ENCODE measurements at places on chromosomes 2 and 18. TPM values are rescaled to one million over a fixed set of nuclear protein-coding genes. Genes with fewer than 3 reads are reported as not detected.

ALPG gene
- total RNA-seq, result not detected

- DNase-seq, result no peak
Observed at GRCh38 chr2:22360735-22361374, 1024.1 kb upstream of the KLHL29 start.

DNA sequence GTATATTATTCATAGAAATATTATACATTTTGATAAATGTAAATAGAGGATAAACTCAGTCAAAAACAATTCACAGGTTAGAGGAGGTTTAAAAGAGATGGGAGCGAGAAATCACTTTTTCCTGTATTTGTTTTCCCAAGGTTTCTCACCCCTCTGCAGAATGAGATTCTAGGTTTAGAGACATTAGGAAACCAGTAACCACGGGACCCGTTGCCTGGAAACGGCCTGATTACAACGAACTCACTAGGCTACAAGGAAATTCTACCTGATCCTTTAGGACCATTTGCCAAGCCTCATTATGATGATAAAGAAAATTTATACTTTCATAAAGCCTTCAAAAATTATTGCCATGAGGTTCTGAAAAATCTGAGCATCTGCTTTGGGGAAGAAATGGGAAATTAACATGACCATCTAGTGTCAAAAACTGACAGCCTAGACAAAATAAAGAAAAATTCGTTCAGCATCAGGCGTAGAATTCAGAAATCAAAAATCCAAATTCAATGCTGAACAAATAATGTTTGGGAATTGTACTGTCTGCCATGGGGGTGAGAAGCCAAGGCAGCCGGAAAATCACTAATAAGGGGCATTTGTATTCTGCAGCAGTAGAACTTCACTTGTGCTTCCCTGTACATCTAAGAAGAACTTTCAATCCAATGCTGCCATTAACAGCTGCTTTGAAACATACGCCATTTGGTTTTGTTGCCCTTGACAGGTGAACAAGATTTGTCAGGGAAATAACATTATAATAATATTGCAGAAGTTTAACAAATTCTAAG is 262.3 kb downstream of the NRXN1 start:
- no peak for DNase-seq

PLB1 gene
- 15.4 TPM for total RNA-seq

Measured in omental fat pad (tissue), 4 donors.